CD4-positive, alpha-beta T cell (primary cell): ENCODE measurements at places on chromosomes 7 and 10.

GRCh38 chr7:125506331-125506730, 576.7 kb upstream of the POT1 start:
- DNase-seq, result no peak

- no peak for DNase-seq
Measured at GRCh38 chr7:2109936-2110609, 122.7 kb downstream of the MAD1L1 start.

DNA sequence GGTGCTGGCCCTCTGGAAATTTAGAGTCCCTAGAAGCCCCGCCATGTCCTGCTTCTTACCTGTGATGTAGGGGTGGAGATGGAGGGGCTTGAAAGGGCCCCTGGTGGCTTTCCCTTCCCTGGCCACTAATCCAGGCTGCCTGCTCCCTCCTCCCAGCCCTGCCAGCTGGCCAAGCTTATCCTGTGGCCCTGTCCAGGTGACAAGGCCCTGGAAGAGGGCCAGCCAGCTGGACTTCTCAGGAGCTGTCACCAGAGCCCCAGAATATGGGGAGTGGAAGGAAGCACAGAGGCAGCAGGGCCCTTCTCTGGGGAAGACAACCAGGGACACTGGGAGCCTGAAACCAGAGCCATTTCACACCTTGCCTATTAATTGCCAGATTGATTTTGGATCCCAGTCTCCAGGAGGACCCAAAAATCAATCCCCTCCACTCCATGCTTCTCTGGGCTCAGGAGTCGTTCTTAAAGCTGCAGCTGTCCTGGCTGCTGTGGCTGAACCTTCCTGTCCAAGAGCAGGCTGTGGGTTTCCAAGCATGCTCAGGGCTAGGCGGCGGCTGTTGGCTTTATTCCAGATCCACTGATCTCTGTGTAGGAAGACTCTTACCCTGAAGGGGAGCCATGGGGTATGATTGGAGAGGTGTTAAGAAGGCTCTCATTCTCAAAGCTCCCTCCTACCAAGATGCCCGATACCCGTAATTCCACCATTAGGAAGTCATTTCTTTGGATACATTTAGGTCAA, 52.6 kb upstream of the PCBD1 start:
- no peak for DNase-seq

DNA sequence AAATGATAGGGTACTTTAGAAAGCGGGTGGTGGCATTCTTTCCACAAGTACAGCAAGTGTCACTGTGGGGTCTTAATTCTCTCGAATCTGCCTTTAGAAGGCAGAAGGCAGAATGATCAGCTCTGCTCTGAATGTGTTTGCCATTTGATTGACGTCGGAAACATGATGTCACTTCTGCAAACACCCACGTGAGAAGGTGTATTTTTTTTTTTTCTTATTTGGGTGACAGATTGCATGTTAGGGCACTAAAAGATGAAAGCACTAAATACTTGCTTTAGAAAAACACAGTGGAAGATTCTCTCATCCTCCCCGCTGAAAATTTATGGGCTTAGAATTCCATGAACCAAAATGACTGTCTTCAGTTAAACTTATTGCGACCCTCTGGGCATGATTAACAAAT, 150.2 kb downstream of the TCF7L2 start:
- no peak for DNase-seq

DNA sequence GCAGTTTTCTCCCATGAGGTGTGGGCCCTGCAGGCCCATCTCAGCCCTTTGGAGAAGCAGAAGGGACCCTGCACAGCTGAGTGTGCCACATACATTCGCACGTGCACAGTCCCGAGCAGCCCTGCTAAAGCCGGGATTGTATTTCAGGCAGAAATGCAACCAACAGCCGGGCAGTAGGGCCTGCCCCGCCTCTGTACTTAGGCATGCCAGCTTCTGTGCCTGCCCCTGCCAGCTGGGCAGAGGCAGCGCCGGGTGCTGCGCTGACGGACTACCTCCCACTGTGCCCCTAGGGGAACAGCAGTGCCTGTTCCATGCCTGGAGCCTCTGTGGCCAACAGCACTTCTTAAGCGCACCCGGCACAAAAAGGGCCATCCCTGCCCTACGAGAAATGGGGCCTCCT, 170.3 kb downstream of the NEURL1 start:
- DNase-seq, result no peak
